ENCODE measurements at places on chromosomes 3 and 15. TPM values are rescaled to one million over a fixed set of nuclear protein-coding genes. Genes with fewer than 3 reads are reported as not detected.

PIAS1 gene
- 13.1 TPM for total RNA-seq

C3orf22 gene
- not detected for total RNA-seq

CFAP100 gene
- total RNA-seq = not detected

NMNAT3 gene
- 1.8 TPM for total RNA-seq

KIF23 gene
- 5.3 TPM for total RNA-seq

ADCY5 gene
- 0.43 TPM for total RNA-seq

MYH15 gene
- 0.09 TPM for total RNA-seq

EPHA3 gene
- under 0.01 TPM for total RNA-seq

NLGN1 gene
- total RNA-seq = under 0.01 TPM

CCR1 gene
- total RNA-seq = not detected

FBXO40 gene
- total RNA-seq = not detected

ZNF774 gene
- 1.2 TPM for total RNA-seq

SNUPN gene
- 14.2 TPM for total RNA-seq

EPHB1 gene
- 2.1 TPM for total RNA-seq

STAC gene
- total RNA-seq = 0.52 TPM

SNRPA1 gene
- 13.5 TPM for total RNA-seq

LTK gene
- 0.09 TPM for total RNA-seq

ZNF609 gene
- total RNA-seq = 15.3 TPM

PPARG gene
- 47.9 TPM for total RNA-seq

GOLGA6L4 gene
- total RNA-seq = 1.1 TPM

TTLL13 gene
- total RNA-seq = not detected

NPAP1 gene
- total RNA-seq = not detected

ACTRT3 gene
- total RNA-seq = 1.0 TPM

SLC35G2 gene
- total RNA-seq = 23.8 TPM

TRIM42 gene
- not detected for total RNA-seq

RTP1 gene
- total RNA-seq = not detected

LRRC31 gene
- total RNA-seq = not detected

AHSG gene
- total RNA-seq = 0.09 TPM

COLQ gene
- 0.43 TPM for total RNA-seq

PLA2G4B gene
- total RNA-seq = 1.8 TPM

HHLA2 gene
- not detected for total RNA-seq

GHRL gene
- 0.22 TPM for total RNA-seq

CHRNA5 gene
- 3.6 TPM for total RNA-seq

ZNF620 gene
- total RNA-seq = 7.6 TPM

TMEM266 gene
- not detected for total RNA-seq

FOXL2NB gene
- total RNA-seq = under 0.01 TPM

MESP2 gene
- not detected for total RNA-seq
